ENCODE measurements at places on chromosomes 11 and 22.
A peak's percentile ranks its signal among the peaks of the same experiment; 100 is the strongest.

DNA sequence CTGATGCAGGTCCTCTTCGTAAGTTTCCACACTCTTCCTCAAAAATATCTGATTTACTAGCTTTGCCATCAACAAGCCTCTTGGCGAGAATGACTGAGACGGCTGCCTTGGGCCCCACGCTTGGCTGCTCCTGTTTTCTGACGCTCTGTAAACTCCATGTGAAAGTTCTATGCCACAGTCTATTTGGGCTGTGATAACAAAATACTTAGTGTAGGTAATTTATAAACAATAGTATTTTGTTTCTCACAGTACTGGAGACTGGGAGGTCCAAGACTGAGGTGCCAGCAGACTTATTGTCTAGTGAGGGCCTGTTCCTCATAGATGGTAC, 123.2 kb upstream of the SORL1-AS1 start:
- DNase-seq, result no peak

GRCh38 chr11:78467370-78467769, 49.8 kb upstream of the GAB2 start:
- no peak for DNase-seq

DNA sequence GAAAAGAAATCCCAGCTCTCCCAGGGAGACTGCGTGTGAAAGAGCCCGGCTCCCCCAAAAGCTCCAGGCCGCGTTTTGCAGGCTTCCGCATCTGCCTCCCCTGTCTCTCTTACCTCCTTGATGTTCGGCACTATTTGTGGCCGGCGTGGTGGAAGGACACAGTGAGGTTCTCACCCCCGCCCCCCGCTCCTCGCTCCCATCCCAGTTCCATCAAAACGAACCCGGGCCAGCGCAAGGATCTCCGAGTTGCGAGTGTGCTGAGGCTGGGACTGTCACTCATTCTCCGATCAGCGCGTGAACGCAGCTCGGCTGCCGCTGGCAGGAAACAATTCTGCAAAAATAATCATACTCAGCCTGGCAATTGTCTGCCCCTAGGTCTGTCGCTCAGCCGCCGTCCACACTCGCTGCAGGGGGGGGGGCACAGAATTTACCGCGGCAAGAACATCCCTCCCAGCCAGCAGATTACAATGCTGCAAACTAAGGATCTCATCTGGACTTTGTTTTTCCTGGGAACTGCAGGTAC, at the start of gene NCAM1:
Gene NCAM1 (plus strand): TSS at position 275 of the 523 bp plus-strand sequence.
- DNase-seq, result no peak

GRCh38 chr11:106043540-106043939, 21.5 kb upstream of the MSANTD4 start:
- DNase-seq, result no peak

DNA sequence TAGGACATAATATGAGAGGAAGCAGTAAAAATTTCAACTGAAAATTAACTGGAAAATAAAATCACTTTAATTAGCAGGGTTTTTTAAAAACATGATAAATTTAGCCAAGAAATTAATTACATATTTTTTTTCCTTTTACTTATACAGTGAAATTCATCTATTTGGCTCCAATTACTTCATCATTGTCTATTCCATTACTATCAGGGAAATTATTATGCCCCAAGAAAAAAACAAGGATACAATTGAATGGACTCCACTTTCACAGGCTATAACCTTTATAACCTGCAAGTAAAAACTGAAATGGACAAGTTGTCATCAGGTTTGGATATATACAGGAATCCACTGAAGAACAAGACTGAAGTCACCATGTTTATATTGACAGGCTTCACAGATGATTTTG, at the start of gene OR5T3:
Gene OR5T3 (plus strand): TSS at position 301 of the 400 bp plus-strand sequence. CDS start 0 bp downstream, at position 301.
- DNase-seq, result no peak

GRCh38 chr22:26762503-26763472, 105.4 kb downstream of the MIAT start:
- no peak for DNase-seq

- no peak for DNase-seq
These were observed 15.9 kb downstream of the INCENP start for GRCh38 chr11:62139526-62140303.

- peak; percentile 33 for DNase-seq
These were observed 193.2 kb upstream of the PLET1 start for GRCh38 chr11:112453601-112454577.

DNA sequence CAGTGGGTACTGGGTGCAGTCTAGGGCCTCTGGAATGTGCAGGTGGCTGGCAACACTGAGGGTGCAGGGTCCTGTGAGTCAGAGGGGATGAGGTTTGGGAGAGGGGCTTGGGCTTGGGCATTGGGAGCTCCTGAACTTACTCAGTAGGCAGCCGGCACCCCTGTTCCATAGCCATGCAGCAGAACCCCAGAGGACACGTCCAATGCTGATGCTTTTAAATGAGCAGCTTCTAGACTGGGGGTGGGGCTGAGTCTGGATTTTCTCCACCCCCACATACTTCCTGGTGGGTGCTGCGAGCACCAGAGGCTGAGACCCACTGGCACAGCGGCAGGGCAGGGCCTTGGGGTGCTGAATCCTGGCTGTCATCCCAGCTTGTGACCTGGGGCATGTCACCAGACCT, 71.4 kb downstream of the ARHGAP8 start:
- no peak for DNase-seq

DNA sequence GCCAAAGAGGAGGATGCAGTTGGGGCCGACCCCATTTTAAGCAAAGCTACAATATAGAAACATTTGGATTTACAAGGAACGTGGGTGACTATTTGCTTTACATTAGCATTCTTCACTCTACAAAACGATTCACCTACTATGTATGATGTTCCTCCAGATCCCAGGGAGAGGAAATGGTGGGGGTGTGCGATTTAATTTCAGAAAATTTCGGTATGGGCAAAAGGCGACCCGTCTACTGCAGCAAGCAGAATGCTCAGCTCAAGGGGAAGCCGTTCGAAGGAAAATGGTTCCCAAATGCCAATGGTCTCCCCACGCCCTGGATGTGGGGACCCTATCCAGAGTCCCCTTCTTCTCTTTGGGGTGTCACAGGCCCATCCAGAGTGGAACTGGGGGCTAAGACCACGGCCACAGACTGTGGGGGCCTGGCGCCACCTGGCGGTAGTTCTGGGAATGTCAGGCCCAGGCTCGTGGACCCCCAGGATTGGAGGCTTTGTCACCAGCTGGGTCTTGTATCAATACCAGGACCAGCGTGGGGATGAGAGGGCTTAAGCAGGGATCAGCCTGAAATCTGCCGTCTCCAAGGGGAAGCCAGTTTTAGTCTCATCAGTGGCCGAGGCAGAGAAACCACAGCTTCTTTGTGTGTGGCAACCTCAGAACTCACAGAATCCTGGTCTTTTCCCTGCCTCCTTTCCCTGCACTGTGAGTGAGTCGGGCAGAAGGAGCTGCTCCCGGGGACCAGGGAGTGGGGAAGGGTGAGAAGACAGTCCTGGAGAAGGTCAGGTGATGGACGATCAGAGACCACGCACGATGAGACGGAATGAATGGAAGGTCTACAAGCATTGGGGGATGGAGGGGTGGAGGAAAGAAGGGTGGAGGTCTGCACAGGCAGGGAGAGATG, 8.4 kb downstream of the LRRC10B start:
- DNase-seq, result no peak

GRCh38 chr22:41181349-41182241, 23.5 kb upstream of the L3MBTL2 start:
- DNase-seq, result peak; percentile 49
